ENCODE measurements at places on chromosomes 11 and 22.
A peak's percentile ranks its signal among the peaks of the same experiment; 100 is the strongest.

GRCh38 chr11:111429066-111429506 is 50.0 kb upstream of the POU2AF1 start:
- peak; percentile 53 for DNase-seq

- peak; percentile 89 for DNase-seq
Observed at GRCh38 chr11:112881461-112881860, 79.8 kb upstream of the NCAM1 start.

DNA sequence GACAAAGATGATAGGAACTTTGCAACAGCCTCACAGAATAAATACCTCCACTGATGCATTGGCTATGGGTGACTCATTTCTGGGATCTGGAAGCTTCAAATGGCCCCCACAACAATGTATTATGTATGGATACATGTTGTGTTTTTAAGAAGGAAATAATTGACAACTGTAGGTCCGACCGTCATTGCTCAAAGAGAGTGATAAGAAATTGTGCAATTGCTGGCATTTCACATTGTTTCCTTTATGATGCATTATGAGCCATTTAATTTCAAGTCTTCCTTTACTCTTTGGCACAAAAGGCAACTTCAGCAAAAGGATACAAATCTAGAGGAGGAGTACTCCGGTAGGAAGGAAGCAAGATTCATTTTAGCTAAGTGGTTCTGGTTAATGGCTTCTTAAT is 2.0 kb downstream of the ANO3 start:
- no peak for DNase-seq

DNA sequence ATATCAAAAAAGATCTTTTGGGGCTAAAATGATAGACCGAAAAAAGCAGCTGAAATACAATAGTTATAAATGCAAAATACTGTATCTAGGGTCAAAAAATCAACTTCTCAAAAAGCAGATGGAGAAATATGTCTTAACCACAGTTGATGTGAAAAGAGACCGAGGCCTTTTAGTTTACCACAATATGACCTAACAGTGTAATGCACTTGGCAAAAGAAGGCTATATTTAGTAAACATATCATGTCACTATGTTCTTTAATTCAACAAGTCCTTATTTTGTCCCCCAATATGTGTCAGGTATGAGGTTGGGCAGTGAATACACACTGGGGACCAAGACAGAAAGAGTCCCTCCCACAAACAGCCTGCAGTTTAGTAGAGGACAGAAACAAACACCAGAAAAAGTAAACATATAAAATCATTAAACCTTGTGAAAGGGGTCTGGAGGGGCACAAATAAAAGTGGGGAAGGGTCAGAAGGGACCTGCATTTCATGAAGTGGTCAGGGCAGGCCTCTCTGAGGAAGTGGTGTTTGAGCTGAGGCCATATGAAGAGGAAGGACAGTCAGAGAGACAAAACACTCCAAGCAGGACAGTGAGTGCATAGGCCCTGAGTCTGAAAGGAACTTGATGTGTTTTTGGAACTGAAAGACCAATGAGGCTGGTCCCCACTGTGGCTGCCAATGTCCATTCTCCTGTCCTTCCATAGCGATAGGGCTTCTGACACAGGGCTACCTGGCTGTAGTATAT is 53.4 kb downstream of the LIF start:
- DNase-seq = no peak

DNA sequence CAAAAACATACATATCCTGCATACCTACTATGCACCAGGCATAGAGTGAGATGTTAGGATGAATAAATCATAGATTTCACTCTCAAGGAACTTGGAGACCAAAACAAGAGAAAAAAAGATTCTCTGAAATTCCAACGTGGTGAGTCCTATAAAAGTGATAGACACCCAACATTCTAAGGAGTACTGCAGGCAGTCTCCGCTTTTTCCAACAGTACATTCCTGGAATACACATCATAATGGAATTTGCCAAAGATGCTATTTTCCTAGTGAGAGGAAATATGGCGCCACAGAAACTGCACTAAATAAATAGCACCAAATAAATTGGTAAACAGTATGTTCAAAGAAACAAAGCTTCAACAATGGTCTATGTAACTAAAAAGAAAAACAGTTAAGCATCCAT is 6.0 kb downstream of the TMEM123 start:
- DNase-seq = peak; percentile 66

DNA sequence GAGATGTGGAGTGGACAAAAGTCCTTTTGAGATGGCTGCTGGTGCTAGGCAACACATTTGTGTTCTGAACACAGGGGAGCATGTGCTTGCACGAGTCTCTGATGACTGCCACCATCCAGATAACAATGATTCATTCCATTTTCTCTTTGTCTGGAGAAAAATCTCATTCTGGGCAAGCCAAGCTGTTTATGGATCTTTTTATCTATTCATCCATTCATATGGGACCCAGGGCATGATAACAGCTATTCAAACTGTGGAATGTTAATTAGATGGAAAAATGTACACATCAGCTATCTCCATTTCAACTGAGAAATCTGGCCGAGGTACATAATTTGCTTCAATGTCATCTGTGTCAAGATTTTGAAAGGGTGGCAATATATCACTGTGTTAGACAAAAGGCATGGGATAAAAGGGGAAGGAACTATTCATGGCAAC is 117.5 kb upstream of the ZBED5 start:
- DNase-seq = no peak

GRCh38 chr11:106642331-106642730 is 375.9 kb downstream of the GUCY1A2 start:
- DNase-seq = no peak

All from AG08395 (cell line).